Amniotic stem cell (primary cell): ENCODE measurements at places on chromosomes 1 and 21.

DNA sequence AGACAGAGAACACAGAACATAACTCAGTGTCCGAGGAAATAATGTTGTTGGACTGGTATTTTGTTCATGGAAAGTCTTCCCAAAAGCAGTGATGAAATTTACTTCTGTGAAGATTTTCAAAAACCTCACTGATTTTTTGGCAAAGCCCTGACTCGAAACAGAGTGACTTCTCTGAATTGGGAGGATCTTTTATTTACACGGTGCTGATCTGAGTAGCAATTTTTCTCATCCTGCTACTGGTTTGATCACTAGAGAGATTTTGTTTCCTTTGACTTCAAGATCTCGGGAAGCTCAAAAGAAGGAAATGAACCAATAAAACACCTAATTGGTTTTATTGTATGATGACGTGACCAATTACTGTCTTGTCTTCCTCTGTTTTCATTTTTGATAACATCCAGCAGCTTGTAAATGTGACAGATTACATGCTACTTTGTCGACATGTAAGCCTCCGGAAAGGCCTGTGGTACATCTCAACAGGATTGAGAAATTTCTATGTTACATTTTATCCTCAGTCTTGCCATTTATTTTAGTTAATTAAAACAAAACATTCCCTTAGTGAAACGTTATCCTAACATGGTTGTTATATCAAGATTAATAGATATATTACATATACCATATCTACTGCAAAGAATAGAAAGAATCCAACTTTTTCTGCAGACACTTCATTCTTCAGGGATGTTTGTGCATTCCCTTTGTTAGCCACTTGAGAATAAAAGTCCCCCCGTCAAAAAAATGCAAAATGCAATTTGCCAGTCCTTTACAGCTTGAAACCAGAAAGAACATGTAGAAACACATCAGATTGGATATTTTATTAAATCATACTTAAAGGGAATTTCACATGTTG lies 42.8 kb upstream of the IFI44L start:
- DNase-seq, result no peak

DNA sequence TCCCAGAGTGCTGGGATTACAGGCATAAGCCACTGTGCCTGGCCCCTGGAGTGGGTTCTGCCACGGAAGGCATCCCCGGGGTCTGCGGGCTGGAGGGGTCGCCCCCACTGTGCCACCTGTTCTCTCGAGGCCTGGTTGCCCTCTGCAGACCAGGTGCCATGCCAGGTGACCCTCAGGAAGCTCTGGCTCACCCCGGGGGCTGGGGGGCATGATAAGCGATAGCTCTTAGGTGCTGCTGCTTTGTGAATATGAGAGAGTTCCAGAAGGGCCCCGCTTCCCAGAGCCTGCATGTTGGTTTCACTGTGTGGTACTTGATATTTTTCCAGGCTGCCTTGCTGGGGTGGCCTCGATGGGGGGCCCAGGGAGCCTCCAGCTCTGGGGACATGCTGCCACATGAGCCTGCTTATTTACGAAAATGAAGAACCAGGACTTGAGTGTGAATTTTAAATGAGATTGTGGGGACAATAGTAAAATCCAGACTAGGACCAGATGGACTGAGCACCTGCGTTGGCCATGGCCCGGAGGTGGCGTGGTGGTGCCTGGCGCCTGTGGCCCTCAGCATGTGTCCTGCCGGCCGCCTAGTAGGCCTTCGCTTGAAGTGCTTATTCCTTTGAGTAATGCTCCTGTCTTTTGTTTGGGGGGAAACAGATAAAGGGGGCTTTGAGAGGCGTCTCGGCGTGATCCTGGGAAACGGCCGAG lies 7.3 kb downstream of the SKI start:
- no peak for DNase-seq

GRCh38 chr1:226575739-226576378 lies 27.3 kb downstream of the STUM start:
- no peak for DNase-seq

- DNase-seq, result no peak
Observed at GRCh38 chr1:26166719-26167281, 2.0 kb downstream of the C1orf232 start.

GRCh38 chr1:4778056-4778455 lies 123.6 kb downstream of the AJAP1 start:
- no peak for DNase-seq

GRCh38 chr1:185860859-185861258 lies 126.7 kb downstream of the HMCN1 start:
- DNase-seq, result no peak

DNA sequence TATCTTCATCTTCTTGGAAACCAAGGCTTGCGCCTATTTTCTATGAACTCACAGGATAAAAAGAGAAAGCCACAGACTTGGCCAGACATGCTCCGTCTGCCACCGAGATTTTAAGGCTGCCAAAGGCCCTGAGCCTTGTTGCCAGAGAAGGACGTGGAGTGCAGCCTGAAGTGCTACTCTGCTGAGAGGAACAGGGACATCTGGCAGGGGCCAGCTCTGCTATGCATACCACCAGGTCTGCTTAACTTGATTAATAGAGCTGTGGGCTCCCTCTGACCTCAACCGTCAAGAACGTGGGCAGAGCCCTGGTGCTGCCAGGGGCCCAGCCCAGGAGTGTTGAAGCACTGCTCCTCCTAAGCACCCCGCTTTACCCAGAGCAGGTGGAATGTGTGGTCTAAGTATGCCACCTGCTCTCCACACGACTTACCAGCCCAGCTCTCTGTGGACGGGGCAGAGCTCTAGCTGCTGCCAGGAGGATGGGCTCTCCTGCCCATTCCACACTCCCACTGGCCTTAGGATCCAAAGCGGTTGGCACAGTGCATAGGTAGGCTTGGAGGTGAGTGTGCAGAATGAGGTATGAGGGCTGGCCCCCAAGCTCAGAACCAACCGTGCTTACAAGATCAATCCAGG lies 10.6 kb downstream of the HCRTR1 start:
- no peak for DNase-seq

DNA sequence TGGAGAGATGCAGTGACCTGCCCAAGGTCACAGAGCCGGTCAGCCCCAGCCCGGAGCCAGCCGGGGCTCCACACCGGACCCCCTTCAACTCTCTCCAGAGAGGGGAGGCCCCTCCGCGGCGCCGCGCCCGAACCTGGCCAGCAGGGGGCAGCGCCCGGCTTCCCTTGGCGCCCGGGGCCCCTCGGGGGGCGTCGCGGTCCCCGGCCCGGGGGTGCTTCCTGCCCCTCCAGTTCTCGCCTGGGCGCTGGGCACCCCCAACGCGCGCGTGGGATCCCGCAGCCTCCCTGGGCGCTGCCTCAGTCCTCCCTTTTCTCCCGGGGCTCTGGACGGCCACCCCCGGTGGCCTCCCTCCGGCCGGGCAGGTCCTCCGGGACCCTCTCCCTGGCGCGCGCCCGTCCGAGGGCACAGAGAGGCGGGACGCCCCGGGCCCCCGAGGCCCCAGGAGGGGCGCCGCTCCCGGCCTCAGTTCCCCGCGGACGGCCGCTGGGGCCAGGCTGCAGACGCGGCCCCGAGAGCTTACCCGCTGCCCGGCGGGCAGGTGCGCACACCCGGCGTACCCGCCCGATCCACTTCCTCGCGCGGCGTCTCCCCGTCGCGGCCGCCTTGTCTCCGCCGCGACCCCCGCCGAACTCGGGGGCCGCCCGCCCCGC lies 406 bp downstream of the HTR1D start:
- no peak for DNase-seq

GRCh38 chr1:167808104-167808503 lies 86.3 kb downstream of the MPZL1 start:
- DNase-seq, result peak; percentile 15

DNA sequence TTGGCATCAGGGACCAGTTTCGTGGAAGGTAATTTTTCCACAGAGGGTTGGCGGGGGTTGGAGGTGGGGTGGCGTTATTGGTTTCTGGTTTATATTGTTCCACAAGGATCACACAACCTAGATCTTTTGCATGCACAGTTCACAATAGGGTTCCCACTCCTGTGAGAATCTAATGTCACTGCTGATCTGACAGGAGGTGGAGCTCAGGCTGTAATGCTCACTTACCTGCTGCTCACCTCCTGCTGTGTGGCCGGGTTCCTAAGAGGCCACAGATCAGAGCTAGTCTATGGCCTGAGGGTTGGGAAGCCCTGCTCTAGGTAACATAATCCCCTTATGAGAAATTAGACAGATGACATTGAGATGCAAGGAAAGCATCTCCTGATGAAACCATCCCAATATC lies 12.6 kb downstream of the GBP5 start:
- DNase-seq, result no peak

DNA sequence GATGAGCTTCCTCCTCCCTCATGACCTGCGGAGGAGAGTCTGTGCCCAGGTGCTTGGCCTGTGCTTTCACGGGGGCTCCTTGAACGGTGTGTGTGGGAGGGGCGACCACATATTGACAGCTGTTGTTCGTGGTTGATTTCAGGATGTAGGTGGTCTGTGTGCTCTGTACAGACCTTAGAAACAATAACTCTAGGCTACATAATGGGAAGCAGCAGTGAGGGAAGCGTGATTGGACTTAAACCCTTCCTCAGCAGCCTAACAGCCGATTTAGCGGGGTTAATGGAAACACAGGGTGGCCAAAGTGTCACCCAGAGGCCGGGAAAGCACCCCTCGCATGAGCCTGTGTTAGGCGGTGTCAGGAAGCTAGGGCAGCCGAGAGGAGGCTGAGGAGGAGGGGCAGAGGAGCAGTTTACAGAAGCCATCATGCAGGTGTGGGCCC lies 56.0 kb downstream of the TBCE start:
- no peak for DNase-seq

- DNase-seq, result no peak
Observed at GRCh38 chr1:52801011-52801410, 41.5 kb upstream of the ZYG11A start.

- DNase-seq, result no peak
Observed at GRCh38 chr1:149915429-149916192, 2.0 kb downstream of the SV2A start.

- DNase-seq, result no peak
Observed at GRCh38 chr1:207971331-207972219, 60.6 kb upstream of the CD34 start.

DNA sequence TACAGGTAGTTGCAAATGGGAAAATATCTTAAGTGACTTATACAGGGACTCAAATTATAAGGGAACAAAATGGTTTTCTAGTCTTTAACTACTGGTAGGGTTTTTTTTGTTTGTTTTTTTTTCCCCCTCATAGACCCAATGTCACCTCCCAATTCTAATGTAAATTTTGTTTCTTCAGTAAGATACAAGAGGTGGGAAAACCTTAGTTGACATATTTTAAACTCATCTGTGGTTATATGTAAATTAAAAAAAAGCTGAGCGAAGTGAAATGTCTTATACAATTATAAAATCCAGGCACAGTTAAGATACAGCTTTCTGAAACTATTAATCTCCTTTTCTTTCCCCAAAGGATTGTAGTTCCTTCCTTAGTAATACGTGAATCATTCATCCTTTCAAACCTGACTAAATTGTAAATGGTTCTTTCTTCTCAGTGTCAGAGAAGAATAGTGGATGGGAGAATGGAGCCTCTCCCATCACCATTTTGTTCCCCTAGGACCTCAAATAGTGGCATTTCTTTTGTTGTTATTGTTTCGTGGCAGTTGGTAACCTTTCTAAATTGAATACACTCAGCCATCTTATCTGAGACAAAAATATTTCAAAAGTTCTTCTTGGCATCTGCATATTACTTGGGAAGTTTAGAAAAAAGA lies 11.2 kb downstream of the TSEN15 start:
- no peak for DNase-seq
